CD4-positive, alpha-beta T cell treated with Interleukin-4 for 1 hour (primary cell): ENCODE measurements at places on chromosomes 2 and 18.
A peak's percentile ranks its signal among the peaks of the same experiment; 100 is the strongest.

GRCh38 chr2:134244587-134244986 is 9.3 kb upstream of the MGAT5 start:
- DNase-seq: peak; percentile 24

- no peak for DNase-seq
These were observed 17.1 kb upstream of the SNED1 start for GRCh38 chr2:240981280-240981679.

- no peak for DNase-seq
These were observed 82.8 kb upstream of the HAAO start for GRCh38 chr2:42874949-42875801.

- DNase-seq: peak; percentile 2
These were observed at the start of gene DLGAP1 for GRCh38 chr18:4455113-4455811. Gene DLGAP1 (minus strand): TSS chr18:4455307.

DNA sequence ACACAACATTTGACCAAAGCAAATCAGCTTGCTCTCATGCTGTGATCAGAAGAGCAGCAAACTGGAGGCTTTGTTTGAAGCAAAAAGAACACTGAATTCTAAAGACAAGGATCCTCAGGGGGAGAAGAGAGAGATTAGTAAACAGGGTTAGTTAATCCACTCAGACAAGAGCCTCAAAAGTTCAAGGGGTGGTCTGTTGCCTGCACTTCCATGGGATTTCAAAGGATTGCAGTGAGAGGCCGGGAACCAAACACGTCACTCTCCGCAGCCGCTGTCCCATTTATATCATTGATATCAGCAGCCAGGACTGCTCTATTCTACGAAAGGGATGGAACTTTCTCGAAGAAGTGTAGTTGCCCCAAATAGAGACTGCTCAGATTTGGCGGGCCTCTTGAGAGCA is 97.8 kb upstream of the SP3 start:
- DNase-seq: no peak

DNA sequence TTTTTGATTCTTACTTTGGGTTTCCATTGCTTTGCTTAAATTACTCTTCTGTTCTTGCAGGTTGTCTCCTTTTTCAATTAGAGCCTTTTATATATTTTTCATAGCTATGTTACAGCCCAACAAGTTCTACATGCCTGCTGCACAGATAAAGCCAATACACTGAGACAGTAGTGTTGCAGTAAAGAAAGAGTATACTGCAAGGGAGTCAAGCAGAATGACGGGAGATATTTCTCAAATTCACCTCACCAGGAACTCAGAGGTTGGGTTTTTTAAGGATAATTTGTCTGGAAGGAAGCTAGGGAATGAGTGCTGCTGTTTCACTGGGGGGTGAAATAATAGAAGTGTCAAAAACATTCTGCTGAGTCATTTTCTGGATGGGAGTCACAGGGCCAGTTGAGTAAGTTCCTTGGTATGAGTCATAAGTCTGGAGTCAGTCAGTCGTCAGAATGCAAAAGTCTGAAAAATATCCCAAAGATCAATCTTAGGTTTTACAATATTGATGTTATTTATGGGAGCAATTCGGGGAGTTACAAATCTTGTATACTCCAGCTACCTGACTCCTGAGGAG is 193.0 kb upstream of the RGPD4 start:
- DNase-seq: no peak

- no peak for DNase-seq
These were observed 135.6 kb downstream of the GALNT1 start for GRCh38 chr18:35717182-35717581.
